ENCODE measurements at places on chromosomes 5 and 9.

- DNase-seq = no peak
Observed at GRCh38 chr5:75678155-75678554, 39.1 kb downstream of the POC5 start.

GRCh38 chr9:127767410-127767809 lies 11.1 kb downstream of the SH2D3C start:
- DNase-seq = no peak

GRCh38 chr9:125586172-125586511 lies 120.9 kb downstream of the MAPKAP1 start:
- DNase-seq = no peak

DNA sequence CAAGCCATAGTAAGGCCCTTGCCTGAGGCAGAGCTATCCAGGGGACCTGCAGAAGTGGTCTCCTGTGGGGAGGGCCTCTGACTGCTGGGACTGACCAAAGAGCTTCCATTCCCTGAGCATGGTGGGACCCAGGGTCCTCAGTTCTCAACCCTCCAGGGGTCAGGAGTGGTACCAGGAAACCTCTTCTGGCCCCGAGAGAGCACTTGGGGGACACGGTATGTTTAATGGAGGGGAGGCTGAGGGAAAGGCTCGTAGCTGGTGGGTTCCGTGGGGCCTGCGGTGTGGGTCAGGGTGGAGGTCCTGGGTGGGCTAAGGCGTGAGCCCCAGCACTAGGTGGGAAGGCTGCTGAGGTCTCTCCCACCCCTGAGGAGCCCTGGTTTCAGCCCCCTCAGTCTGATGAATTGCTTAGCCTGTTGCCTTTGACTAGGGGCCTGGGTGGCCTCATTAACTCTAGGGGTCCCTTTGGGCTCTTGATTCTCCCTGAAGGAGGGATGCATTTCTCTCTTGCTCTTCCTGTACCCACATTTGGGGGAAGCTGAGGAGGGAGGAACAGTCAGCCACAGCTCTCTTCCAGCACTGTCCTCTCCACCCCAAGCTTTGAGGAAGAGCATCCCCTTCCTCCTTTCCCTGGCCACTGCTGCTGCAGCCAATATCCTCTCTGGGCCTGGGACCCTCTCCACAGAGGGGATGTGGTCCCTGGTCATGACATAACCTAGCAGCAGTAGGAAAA lies 34.0 kb downstream of the CSF1R start:
- no peak for DNase-seq

DNA sequence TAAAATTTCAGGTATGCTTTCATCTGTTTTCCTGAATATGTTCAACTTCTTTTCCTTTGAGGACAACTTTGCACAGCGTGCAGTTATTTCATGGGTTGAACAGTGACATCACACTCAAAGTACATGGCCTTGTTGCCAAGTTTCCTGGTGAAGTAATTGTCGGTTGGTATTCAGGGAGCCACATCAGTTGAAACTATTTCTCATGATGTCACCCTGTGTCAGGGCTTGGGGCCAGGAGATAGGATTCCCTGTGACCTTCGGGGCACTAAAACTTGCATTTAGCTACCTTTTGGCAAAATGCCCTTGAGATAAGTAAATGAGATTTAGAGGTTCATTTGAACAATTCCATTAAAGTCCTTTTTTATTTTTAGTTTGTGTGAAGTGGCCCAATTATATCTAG lies 383.9 kb downstream of the SH3GL2 start:
- DNase-seq = no peak

GRCh38 chr9:34783951-34784487 lies 74.1 kb upstream of the CCL21 start:
- DNase-seq = no peak

DNA sequence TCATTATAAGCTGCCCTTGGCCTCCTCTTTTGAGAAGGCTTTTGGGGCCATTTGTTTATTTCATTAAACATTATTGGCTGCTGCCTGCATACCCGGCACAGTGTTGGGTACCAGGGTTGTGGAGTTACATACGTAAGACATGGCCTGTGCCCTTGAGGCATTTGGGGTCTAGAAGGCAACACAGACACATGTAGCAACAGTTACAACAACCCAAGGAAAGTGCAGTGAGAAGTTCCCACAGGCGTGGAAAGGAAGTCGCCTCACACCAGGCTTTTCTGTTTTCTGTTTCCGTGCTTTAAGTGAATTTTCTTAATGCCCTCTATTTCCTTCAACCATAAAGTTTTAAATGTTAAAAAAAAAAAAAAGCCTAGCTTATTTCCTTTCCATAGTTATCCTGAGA lies 47.4 kb downstream of the GALNT10 start:
- DNase-seq = no peak

GRCh38 chr5:125293223-125293622 lies 546.8 kb upstream of the ZNF608 start:
- DNase-seq = no peak

All from NCI-H1048 (cell line).